ENCODE measurements at places on chromosomes 6 and 20.

- no peaks in the 10 kb centered on the region for H3K36me3 ChIP-seq
- no peak overlapping the region for H3K4me3 ChIP-seq
- DNase-seq, result no peak
- no peak overlapping the region for H3K27ac ChIP-seq
- no peaks in the 10 kb centered on the region for H3K4me1 ChIP-seq
Measured at GRCh38 chr20:7722564-7722963, 217.7 kb downstream of the HAO1 start.

- H3K4me1 ChIP-seq, result no peaks in the 10 kb centered on the region
- H3K36me3 ChIP-seq, result no peaks in the 10 kb centered on the region
- H3K27me3 ChIP-seq, result no peaks in the 10 kb centered on the region
- H3K27ac ChIP-seq, result no peak overlapping the region
- DNase-seq, result no peak
- H3K4me3 ChIP-seq, result no peak overlapping the region
Measured at GRCh38 chr6:78896227-78896626, 28.9 kb downstream of the IRAK1BP1 start.

- H3K36me3 ChIP-seq, result no peaks in the 10 kb centered on the region
- H3K27me3 ChIP-seq, result no peaks in the 10 kb centered on the region
- DNase-seq, result no peak
Measured at GRCh38 chr6:159122453-159122852, 46.7 kb upstream of the FNDC1 start.

GRCh38 chr6:50410579-50410978 is 302.7 kb upstream of the TFAP2D start:
- H3K36me3 ChIP-seq, result no peaks in the 10 kb centered on the region
- no peaks in the 10 kb centered on the region for H3K4me1 ChIP-seq
- no peak for DNase-seq
- no peak overlapping the region for H3K4me3 ChIP-seq
- no peak overlapping the region for H3K27ac ChIP-seq

GRCh38 chr6:46338131-46338530 is 153.1 kb downstream of the RCAN2 start:
- H3K4me1 ChIP-seq, result 0 out of 2 replicates have a peak, but pooled peaks cover 1% of the 10 kb centered on the region
- H3K36me3 ChIP-seq, result no peaks in the 10 kb centered on the region
- H3K4me3 ChIP-seq, result no peak overlapping the region
- no peak overlapping the region for H3K27ac ChIP-seq
- no peaks in the 10 kb centered on the region for H3K27me3 ChIP-seq

DNA sequence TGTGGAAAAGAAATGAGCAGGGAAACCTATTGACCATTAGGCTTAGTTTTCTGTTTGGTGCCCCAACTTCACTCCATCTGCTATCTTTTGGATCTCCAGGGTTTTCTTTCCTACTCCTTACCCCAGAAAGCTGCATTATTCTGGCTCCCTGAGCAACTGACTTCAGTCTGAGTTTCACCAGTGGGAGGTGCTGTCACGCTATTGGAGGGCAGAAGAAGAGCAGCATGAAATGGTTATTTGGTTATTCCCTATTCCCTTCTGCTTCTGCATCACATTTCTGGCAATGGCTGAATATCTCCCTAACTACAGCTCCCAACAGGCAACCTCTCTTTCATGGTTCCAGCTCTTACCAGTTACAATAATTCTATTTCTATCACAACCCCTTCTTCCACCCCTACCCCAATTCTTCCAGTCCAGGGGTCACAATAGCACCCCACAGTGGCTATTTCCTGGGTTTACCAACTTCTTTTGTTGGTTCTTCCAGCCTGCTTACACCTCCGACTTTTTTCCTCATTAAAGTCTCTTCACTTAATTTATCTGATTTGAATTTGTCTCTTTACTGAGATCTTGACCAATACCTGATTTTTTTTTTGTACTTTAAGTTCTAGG is 311.5 kb downstream of the PLCB1 start:
- no peaks in the 10 kb centered on the region for H3K27me3 ChIP-seq
- peak; percentile 18 for DNase-seq
- H3K27ac ChIP-seq, result no peak overlapping the region
- H3K4me3 ChIP-seq, result no peak overlapping the region

DNA sequence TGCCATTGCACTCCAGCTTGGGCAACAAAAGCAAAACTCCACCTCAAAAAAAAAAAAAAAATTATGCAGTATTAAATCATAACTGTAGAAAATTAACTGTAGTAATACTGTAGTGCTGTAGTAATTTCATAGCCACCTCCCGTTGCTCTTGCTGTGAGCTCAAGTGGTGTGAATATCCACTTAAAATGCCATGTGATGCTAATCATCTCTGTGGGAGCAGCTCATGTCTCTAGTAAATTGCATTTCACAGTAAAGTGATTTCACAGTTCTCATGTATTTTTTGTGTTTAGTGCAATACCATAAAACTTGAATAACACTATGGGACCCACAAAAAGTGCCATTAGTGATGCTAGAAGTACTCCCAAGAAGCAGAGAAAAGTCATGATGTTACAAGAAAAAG is 14.4 kb upstream of the FAM217A start:
- no peak overlapping the region for H3K4me3 ChIP-seq
- H3K36me3 ChIP-seq, result no peaks in the 10 kb centered on the region
- no peaks in the 10 kb centered on the region for H3K4me1 ChIP-seq
- H3K27me3 ChIP-seq, result no peaks in the 10 kb centered on the region
- H3K27ac ChIP-seq, result no peak overlapping the region
- DNase-seq, result no peak

DNA sequence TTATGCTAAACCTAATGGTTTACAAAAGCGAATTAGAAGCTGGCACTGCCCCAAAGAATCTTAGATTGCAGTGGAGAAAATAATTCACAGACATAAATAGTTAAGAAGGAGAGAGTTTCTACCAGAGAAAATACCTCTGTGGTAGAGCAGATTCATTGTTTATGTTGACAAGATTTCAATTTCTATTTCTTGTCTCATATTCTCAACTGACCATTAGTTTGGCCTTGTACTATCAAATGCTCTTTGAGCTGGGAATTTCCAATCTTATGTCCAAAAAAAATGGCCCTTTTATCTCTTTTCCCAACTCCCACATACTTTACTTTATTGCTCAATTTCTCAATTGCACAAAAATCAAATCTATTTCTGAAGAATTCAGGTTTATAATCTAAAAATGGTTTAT is 804.1 kb upstream of the CITED2 start:
- no peak overlapping the region for H3K4me3 ChIP-seq
- H3K36me3 ChIP-seq, result no peaks in the 10 kb centered on the region
- no peaks in the 10 kb centered on the region for H3K27me3 ChIP-seq
- H3K27ac ChIP-seq, result no peak overlapping the region
- H3K4me1 ChIP-seq, result no peaks in the 10 kb centered on the region

DNA sequence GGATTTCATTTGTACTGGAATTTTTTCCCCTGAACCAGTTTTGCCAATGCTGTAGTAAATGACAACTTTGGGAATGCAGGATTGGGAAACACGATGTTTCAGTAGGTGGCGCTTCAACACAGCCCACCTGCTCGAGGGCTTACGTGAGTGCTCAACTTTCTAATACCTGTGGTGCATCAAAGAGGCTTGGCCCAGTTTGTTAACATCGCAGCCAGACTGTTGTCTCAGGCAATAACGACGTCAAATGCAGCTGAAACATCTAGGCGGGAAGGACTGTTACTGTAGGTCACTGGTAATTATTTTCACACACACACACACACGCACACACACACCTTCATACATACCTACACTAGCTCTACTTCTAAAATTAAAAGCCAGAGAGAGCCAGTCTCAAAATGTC is 815.5 kb upstream of the SLC35B3 start:
- H3K4me3 ChIP-seq, result no peak overlapping the region
- H3K27ac ChIP-seq, result no peak overlapping the region
- no peaks in the 10 kb centered on the region for H3K4me1 ChIP-seq
- no peaks in the 10 kb centered on the region for H3K27me3 ChIP-seq
- peak; percentile 57 for DNase-seq
- no peaks in the 10 kb centered on the region for H3K36me3 ChIP-seq

DNA sequence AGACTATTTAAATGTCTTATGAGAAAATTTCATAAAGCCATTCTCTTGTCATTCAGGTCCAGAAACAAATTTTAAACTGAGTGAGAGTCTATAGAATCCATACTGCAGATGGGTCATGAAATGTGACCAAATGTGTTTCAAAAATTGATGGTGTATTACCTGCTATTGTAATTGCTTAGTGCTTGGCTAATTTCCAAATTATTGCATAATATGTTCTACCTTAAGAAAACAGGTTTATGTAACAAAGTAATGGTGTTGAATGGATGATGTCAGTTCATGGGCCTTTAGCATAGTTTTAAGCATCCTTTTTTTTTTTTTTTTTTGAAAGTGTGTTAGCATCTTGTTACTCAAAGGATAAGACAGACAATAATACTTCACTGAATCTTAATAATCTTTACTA is 5.0 kb downstream of the MARCKS start:
- H3K4me1 ChIP-seq, result no peaks in the 10 kb centered on the region
- DNase-seq, result no peak
- H3K4me3 ChIP-seq, result no peak overlapping the region
- H3K36me3 ChIP-seq, result peaks cover 4% of the 10 kb centered on the region
- no peak overlapping the region for H3K27ac ChIP-seq

GRCh38 chr6:170298688-170299087 is 7.8 kb upstream of the DLL1 start:
- peaks cover 9% of the 10 kb centered on the region for H3K4me1 ChIP-seq
- H3K36me3 ChIP-seq, result no peaks in the 10 kb centered on the region
- peaks cover 17% of the 10 kb centered on the region for H3K27me3 ChIP-seq
- no peak overlapping the region for H3K4me3 ChIP-seq
